ENCODE measurements at places on chromosomes 5 and 9.

- no peak for DNase-seq
Measured at GRCh38 chr5:43482490-43483297, 971 bp downstream of the TMEM267 start.

DNA sequence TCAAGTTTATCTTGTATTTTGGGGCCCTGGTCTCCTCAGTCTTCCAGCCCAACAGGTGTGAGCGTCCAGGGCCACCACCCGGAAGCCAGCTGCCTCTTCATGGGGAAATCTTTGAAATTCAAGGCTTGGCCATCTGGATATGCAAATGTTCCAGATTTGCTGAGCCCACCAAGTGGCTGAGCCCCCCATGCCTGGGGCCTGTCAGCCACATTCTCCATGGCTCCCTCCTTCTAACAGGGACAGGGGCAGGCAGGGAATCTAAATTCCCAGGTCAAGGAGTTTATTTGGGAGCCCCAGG is 14.2 kb upstream of the CXXC5 start:
- DNase-seq, result no peak

GRCh38 chr5:120098902-120099535 is 365.1 kb upstream of the PRR16 start:
- DNase-seq, result no peak

DNA sequence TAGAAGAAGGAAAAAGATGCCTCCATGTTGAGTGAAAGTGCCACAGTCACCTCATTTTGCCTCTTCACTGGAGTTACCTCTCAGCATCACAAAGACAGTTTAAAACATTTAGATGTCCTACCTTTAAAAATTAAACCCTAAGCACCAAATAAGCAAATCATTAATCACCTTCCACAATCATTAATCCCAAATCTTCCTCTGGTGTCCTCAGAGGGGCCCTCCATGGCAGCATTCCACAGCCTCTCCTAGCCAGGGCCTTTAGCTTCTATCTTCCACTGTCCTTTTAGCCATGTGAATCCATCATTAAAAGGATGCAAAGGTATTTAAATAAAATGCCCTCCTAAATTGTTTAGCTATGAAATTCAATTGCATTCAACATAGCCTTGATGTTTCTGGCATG is 310.8 kb downstream of the PDE4D start:
- no peak for DNase-seq

- no peak for DNase-seq
Measured at GRCh38 chr9:68970151-68970550, 43.8 kb downstream of the PRKACG start.

GRCh38 chr5:169083394-169084018 is 217.4 kb downstream of the SLIT3 start:
- no peak for DNase-seq

- DNase-seq, result no peak
Measured at GRCh38 chr9:86940774-86941173, 6.5 kb downstream of the GAS1 start.

GRCh38 chr5:80190960-80191359 is 64.9 kb downstream of the SERINC5 start:
- no peak for DNase-seq

DNA sequence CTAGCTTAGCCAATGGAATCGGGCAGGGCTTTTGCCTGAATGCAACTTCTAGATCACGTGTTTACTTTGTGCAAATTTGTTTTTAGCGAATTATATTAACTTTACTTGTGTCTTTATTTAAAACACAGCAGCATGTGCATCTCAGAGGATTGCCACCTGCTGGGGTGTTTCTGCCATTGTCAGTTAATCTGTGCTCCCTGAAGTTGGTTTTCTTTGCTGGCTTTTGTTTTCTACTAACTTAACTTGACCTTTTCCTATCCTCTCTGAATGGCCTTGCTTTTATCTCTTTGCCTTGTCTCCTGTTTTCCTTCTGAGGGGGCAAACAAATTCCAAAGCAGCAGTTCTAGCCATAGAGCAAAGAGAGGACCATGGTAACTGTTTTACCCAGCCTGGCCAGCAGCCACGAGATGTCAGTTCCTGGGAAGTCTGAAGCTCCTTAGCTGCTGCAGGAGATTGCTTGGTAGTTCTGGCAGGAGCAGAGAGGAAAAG is 67.6 kb downstream of the ARHGEF28 start:
- DNase-seq, result no peak

- no peak for DNase-seq
Measured at GRCh38 chr5:38515646-38516045, 40.8 kb downstream of the LIFR start.

GRCh38 chr5:114447084-114447773 is 85.4 kb downstream of the KCNN2 start:
- DNase-seq, result no peak

- no peak for DNase-seq
Measured at GRCh38 chr9:38278931-38279679, 113.4 kb upstream of the ALDH1B1 start.

DNA sequence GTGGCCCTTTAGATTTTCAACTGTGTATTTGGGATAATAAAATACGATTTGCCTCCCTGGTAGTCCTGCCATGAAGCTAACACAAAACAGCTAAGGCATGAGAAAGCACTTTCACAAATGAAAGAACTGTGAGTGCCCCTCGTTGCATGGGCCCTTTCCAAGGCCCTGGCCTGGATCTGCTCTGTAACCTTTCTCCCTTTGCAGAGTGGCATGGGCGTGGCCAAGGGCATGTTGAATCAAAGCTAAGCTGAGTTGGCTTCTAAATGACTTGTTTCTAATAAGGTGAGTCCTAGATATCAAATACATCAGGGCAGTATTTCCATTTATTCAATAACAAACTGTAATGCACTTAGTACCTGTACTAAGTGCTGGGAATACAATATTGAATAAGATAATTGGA is 78.7 kb upstream of the PTPN3 start:
- DNase-seq, result no peak

GRCh38 chr9:34612788-34613390 is 992 bp upstream of the RPP25L start:
- DNase-seq, result no peak
